ENCODE measurements at places on chromosomes 11 and 22.

- DNase-seq: no peak
Observed at GRCh38 chr11:3855808-3856491, 486 bp downstream of the STIM1 start.

GRCh38 chr11:10382518-10382917, 72.5 kb upstream of the AMPD3 start:
- DNase-seq: no peak

GRCh38 chr11:128927683-128928336, 14.9 kb downstream of the TP53AIP1 start:
- no peak for DNase-seq

GRCh38 chr22:43566561-43567332, 154.9 kb downstream of the MPPED1 start:
- no peak for DNase-seq

GRCh38 chr11:33063326-33063881, 24.0 kb downstream of the TCP11L1 start:
- DNase-seq: no peak

- DNase-seq: no peak
Observed at GRCh38 chr22:48496987-48497650, 1330.6 kb downstream of the BRD1 start.

GRCh38 chr11:64123679-64124078, 42.2 kb downstream of the MACROD1 start:
- no peak for DNase-seq

DNA sequence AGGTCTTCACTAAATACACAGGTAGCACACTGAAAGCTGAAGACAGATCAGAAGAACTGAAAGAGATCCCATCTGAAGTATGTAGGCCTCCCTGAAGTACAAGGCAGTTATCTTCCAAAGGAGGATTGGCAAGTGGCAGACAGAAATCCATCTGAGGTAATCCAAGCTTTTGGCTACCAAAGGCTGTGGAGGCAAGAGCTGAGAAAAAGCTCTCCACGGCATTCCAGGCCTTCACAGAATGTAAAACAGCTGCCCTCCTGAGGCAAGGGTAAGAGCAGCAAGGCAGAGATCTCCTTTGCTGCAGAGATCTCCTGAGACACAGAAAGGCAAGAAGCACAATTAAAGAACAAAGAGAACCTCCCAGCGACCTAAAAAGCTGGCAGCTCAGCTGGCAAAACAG, 19.1 kb downstream of the PIK3C2A start:
- no peak for DNase-seq

DNA sequence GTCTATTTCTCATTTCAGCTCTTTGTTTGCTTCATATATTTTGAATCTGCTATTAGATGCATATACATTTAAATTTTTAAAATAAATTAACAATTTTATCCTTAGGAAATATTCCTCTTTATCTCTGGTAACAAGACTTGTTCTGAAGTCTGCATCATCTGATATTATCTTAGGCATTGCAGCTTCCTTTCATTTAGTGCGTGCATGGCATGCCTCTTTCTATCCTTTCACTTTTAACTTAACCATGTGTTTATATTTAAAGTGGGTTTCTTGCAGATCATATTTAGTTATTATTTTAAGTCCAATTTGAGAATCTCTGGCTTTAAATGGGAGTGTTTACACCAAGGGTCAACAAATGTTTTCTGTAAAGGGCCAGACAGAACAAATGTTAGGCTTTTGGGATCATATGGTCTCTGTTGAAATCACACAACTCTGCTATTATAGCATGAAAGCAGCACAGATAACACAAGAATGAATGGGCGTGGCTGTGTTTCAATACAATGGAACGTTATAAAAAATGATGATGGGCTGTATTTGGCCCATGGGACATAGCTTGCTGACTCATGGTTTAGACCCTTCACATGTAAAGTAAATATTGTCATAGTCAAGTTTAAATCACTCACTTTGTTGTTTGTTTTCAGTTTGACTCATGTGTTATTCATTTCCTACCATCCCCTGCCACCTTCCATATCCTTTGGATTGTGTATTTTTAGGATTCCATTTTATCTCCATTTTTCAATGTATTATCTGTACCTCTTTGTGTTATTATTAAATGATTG, 83.9 kb upstream of the SNX19 start:
- DNase-seq: no peak

DNA sequence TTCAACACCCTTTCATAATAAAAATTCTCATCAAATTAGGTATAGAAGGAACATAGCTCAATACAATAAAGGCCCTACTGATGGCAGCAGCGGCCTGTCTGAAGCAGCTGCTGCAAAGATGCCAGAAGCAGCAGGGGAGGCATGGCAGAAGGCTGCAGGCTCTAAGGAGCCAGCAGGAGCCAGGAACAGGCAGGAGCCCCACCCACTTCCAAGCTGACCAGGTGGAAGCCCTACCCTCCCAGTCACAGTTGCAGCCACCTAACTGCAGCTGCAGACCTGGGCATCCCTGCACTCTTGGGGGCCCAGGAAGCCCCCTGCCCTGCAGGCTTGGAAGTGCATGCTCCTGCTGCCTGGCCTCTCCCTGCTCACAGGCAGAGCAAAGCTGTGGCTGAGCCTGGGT, 18.2 kb upstream of the OR6A2 start:
- DNase-seq: no peak

DNA sequence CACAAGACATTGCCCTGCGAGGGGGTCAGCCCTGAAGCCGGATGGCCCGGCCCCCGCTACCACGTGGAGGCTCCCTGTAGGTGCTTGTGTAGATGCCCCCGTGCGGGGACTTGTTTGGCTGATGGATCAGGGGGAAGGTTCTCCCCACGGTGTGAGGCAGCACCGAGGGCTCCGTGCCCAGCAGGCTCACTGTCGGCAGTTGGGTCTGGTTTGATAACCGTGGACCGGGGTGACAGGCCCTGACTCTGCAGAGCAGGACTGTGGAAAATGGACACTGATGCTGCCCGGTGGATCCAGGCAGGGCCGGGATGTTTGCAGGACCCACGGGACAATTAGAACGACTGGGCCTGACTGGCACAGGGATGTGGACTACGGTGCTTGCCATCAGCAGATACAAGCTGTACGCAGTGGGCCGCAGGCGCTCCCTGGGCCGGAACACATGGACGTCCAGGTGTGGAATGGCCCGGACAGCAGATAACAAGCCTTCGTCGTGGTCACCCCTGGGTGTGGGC, 19.0 kb downstream of the KCNQ1 start:
- no peak for DNase-seq

DNA sequence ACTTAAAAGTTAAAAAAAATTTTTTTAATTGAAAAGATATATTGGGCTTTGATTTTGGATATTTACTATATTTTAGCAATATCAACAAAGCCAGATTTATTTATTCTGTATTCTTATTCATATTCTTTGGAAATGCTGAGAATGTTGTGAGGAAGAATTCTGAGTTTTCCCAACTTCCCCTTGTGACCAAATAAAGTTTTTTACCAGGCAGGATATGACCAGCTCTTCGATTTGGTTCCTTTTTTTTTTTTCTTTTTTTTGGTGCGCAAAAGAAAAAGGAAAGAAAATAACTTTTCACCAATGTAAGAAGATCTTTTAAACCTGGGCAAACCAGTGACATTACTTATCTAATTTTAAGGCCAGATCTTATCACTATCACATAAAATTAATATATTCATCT, 12.9 kb downstream of the TCP11L1 start:
- no peak for DNase-seq

- DNase-seq: no peak
Observed at GRCh38 chr11:7154881-7155361, 66.1 kb downstream of the RBMXL2 start.
